A172 (cell line): ENCODE measurements at places on chromosomes 7 and 10. TPM values are rescaled to one million over a fixed set of nuclear protein-coding genes. Genes with fewer than 3 reads are reported as not detected.

- no peak for DNase-seq
Measured at GRCh38 chr10:132961787-132962622, 19.6 kb upstream of the CFAP46 start.

- DNase-seq: no peak
Measured at GRCh38 chr7:98178762-98179490, 32.3 kb upstream of the BHLHA15 start.

DNA sequence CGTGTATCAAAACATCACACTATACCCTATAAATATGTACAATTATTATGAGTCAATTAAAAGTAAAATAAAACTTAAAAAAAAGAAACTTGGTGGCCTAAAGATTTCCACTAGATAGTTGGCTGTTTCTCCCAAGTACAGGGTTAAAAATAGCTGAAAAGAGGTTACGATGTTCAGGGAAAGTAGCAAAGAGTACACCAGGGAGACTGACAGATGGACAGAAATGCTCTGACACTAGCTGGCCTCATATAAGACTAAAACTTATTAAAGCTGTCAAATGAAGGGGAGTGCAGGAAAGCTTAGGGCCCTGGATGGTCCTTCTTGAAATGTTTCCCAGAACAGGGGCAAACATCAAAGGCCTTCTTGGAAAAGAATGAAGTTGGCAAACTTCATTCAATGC, 51.3 kb downstream of the TCAF1 start:
- no peak for DNase-seq

GRCh38 chr7:98641646-98642500, 24.8 kb downstream of the NPTX2 start:
- DNase-seq: no peak

GRCh38 chr7:121341933-121342332, 13.1 kb downstream of the WNT16 start:
- no peak for DNase-seq

DNA sequence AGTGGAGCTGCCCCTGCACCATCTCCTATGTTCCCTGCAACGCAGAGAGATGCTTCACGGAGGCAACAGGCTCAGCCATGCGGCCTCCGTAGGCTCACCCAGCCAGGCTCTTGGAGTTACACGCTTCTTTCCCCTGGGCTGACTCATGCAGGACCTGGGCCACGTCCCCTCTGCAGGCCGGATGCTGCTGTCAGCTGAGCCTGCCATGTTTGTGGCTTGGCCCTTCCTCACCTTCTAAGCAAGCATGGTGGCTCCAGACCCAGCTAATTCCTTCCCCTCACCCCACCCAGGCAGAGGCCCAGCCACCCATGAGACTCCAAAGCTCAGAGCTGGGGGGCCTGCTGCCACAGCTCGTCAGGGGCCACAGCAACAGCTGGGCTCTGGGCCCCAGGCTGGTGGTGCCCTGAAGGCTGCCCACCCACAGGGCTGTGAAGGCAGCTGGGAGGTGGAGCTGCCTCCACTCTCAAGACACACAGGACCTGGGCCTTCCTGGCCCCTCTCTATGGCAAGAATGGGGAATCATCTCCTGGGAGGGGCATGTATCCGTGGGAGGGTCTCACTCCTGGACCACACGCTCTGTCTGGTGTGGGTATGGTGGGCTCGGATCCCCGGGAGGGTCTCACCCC, 219.6 kb downstream of the ELFN1 start:
- DNase-seq: peak; percentile 85

DNA sequence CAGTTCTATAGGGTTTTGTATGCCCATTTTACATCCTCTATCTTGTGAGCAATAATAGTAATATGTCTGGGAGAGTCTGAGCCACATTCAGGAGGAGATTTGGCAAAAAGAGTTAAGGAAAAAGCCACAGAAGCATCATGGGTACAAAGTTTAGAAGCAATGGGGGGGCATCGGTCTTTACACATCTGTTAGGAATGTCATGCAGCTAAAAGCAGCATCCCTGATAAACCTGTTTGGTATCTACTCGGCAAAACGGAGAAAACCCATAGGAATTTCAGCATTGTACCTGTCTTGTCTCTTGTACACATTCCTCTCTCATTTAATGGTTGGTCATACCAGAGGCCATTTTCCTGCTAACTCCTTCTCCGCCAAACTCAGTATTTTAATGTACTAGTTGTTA, 12.5 kb upstream of the HERPUD2 start:
- DNase-seq: peak; percentile 31

GRCh38 chr7:37438906-37439652, 9.6 kb downstream of the ELMO1 start:
- no peak for DNase-seq

- no peak for DNase-seq
Measured at GRCh38 chr10:69742356-69742695, 59.4 kb upstream of the COL13A1 start.

GRCh38 chr7:55019191-55019690, 424 bp downstream of the EGFR start:
- DNase-seq: peak; percentile 29

GRCh38 chr10:89652806-89653370, 7.8 kb upstream of the PANK1 start:
- DNase-seq: no peak

The ADCY1 gene
- total RNA-seq: 3.5 and 4.4 TPM in 2 replicates

The WEE2 gene
- total RNA-seq: 0.05 TPM in 1 of 2 replicates, not detected in the other

The LRRC4 gene
- 0.34 and 0.50 TPM in 2 replicates for total RNA-seq

The KIN gene
- total RNA-seq: 19.6 and 23.0 TPM in 2 replicates

The FAM13C gene
- total RNA-seq: 0.22 TPM in 1 of 2 replicates, not detected in the other
